Mesenteric fat pad (tissue), 1 donor: ENCODE measurements at places on chromosomes 2 and 18. TPM values are rescaled to one million over a fixed set of nuclear protein-coding genes. Genes with fewer than 3 reads are reported as not detected.

FBXO41 gene
- 1.7 TPM for total RNA-seq

PKDCC gene
- 289 TPM for total RNA-seq

MRO gene
- 2.9 TPM for total RNA-seq

LRRTM4 gene
- total RNA-seq = 0.55 TPM

BOLL gene
- not detected for total RNA-seq

CYRIA gene
- total RNA-seq = 22.4 TPM
